ENCODE measurements at places on chromosomes 6 and 20.

GRCh38 chr6:105676857-105677256 lies 274.0 kb upstream of the PREP start:
- no peak for DNase-seq

DNA sequence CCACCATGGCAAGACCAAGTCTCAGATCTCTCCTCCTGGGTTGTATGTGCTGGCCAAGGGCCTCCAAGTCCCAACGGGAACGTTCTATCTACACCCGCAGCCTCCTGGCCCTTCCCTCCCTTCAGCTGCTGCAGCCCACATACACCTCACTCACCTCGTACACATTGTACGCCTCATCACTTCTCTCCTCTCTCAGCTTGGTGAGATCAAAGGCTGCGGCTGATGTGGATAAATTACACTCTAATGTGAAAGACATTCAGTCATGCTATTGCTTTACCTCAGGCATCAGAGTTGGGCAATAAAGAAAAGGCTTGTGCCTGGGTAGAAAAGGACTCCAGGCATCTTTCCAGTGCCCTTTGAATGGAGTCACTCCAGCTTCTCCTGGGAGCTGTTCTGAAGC lies 135.3 kb upstream of the FOXQ1 start:
- DNase-seq, result no peak

DNA sequence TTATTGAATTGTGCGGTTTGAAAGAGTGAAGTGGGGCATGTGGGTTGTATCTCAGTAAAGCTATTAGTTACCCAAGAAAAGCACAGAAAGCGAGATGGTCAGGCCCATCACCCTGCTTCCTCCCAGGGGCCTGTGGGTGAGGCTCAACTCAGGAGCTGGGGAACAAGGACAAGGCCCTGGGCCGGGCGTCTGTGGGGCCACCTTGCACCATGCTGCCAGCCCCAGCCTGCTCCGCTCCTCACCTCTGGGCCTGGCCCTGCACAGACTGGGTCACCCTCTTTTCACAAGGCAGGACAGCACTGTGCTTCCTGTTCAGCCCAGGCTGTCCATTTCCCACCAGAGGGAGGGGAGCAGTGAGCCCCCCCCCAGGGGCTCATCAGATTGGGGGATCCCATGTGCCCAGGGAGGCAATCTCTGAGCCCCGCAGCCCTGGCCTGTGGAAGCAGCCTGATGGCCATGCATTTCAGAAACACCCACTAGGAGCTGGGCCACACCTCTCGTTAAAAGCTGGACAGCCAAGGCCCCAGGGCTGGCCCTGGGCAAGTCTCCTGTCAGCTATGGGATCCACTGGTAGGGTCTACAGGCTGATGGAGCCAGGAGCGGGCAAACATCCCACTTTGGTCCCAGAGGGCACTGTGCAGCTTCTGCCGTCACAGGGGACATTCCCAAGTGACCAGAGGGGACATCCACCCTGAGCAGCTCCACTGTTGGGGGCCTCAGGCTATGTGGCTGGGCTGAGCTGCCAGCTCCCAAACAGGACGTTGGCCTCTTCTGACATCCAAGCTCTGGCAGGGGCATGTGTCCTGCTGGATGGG lies 55.9 kb downstream of the YTHDF1 start:
- no peak for DNase-seq

- peak; percentile 21 for DNase-seq
Measured at GRCh38 chr20:24468401-24469115, 871 bp upstream of the SYNDIG1 start.

DNA sequence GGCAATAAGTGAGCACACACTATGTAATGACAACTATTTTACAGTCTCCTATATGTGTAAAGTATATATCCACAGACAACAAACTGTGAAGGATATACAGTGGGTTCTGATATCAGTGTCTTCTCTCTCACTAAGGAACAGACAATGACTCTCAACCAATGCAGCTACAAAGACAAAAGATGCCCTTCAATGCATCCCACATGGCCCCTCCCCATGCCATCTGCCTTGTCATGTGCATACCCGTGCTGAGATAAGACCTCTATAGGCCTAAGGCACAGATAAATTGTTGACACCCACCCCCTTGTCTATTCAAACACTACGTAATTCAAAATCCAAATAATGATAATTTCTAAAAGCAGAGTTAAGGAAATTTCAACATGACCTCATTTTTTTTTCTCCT lies 1123.5 kb upstream of the MAP3K7 start:
- no peak for DNase-seq

- no peak for DNase-seq
Measured at GRCh38 chr6:32972353-32973143, 4.2 kb downstream of the BRD2 start.

DNA sequence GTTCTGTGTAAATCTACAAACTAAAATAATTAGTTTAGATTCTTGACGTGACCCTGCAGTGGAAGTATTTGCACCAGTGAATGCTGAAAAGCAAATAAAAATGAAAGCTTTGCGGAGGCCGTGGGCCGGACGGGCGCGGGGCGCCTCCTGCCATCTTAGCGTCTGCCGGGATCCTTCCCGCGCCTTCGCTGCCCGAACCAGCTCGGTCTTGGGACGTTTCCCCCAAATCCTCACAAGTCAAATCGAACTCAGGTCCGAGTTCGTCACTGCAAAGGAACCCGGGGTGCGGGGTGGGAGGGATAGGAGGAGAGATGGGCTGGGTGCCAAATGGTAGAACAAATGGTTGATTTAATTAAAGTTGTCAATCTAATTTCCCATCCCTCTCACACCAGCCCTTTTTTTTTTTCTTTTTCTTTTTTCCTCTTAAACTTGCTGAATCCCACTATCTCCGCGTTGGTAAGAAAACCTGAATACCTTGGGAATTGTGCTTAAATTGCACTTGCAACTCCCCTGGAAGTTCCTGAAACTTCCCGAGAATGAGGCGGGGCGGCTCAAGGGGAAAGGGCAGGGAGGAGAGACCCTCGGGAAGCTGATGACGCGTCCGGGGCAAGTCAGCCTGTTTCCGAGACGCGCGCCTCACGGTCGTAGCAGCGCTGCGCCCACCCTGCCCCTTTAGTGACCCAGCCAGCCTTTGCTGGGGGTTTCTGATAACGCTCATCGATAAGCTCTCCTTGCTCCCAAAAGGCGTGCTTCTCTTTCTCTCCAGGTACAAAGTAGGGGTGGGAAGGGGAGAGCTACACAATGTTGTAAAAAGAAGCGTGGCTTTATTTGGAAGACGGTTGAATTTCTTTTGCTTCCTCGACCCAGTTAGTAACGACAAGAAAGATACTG lies 1.8 kb downstream of the GJA1 start:
- DNase-seq, result peak; percentile 64

- peak; percentile 47 for DNase-seq
Measured at GRCh38 chr20:25247518-25247955, 348 bp upstream of the PYGB start.

- no peak for DNase-seq
Measured at GRCh38 chr20:23528867-23529431, 38.0 kb downstream of the CST8 start.

- DNase-seq, result no peak
Measured at GRCh38 chr20:60054716-60055634, 96.8 kb downstream of the CDH26 start.

GRCh38 chr6:4582506-4583417 lies 193.4 kb upstream of the CDYL start:
- DNase-seq, result no peak

DNA sequence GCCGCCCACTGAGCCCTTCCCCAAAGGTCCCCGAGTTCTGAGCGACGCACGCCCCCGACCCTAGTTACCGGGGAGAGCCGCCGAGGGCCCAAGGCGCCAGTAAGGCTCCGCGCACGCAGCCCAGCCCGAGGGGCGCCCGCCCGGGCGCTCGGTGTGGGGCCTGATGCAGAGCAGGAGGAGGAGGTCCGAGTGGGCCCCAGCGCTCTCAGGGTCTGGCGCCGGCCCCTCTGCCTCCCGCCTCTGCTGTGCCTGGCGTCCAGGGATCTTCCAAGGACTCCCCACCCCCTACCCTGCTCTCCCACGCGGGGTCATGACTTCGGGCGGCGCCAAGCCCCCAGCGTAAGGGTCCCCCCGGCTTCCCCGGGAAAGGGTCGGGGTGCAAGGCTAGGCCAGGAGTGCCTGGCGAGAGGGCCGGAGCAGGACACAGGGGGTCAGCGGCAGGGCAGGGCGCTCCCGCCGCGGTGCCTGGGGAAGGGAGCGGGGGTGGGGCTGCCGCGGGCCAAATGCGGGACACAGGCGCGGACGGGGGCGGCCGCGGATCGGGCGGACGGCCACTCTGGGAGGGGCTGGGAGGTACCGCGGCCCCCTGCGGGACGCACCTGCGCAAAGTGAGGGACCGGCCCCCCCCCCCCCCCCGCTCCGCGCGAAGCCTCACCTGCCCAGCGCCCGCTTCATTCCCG lies 637 bp downstream of the ABHD12 start:
- DNase-seq, result peak; percentile 72

DNA sequence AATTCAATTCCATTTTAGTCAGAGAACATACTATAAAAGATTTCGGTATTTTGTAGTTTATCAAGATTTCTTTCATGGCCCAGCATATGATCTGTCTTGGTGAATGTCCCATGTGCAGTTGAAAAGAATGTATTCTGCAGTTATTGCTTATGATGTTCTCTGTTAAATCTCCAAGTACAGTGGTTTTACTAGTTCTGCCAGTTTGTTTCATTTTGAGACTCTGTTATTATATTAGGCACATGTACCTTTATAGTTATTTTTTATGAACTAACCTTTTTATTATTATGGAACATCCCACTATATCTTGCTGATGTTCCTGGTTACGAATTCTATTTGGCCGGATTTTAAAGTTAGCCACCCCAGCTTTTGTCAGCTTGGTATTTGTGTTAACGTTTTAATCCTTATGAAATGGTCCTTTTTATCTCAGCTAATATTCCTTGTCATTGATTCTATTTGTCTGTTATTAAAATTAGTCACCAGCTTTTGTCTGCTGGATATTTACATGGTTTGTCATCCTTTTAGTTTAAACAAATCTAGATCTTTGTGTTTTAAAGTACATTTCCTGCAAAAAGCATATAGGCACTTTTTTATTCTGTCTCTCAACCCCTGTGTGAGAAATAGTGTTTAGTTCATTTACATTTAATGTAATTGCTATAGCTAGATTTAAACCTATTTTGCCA lies 48.9 kb downstream of the VTA1 start:
- DNase-seq, result no peak

GRCh38 chr6:52675372-52675771 lies 4.5 kb downstream of the TMEM14A start:
- no peak for DNase-seq

DNA sequence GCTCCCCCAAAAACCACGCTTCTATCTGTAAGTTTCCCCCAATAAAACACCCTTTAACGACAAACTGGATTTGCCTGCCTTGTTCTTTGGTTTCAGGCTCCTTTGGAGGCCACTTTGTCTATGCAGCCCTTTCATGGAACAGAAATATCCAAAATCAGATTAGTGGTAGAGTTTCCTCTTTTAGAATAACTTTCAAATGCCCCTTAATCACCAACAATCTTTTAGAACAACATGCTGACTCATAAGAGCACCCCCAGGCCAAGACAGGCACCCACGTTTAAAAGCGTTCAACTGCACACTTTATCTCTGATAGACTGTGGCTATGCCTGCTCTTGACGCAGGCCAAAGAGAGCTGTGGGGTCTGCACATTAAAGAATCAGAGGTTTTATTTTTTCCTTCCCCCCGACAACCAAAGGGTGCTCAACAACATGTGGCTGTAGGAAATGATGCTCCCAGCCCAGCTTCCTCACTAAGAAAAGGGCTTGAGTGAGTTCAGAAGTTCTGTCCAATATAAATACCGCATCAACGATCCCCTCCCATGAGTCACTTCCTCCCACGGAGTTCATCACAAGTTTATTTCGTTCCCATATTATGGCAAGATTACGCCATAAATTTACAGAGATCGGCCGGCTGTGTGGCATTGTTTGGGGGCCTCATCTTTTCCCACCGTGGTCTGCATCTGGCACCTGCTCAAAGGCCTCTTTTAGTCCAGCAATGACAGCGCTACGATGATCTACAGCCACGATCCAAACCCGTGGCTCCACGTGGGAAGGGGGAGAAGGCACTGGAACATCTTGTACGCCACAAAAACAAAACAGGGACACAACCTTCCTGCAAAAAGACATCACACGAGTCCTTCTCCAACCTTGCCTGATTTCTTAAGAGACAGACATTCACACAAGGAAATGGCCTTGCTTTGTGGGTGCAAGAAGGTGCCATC lies 88.8 kb upstream of the NFATC2 start:
- no peak for DNase-seq

GRCh38 chr6:40419946-40420728 lies 167.0 kb downstream of the LRFN2 start:
- DNase-seq, result no peak

GRCh38 chr6:127897484-127897883 lies 3.4 kb downstream of the THEMIS start:
- DNase-seq, result no peak

- DNase-seq, result no peak
Measured at GRCh38 chr20:1301031-1301529, 27.9 kb downstream of the SDCBP2 start.

DNA sequence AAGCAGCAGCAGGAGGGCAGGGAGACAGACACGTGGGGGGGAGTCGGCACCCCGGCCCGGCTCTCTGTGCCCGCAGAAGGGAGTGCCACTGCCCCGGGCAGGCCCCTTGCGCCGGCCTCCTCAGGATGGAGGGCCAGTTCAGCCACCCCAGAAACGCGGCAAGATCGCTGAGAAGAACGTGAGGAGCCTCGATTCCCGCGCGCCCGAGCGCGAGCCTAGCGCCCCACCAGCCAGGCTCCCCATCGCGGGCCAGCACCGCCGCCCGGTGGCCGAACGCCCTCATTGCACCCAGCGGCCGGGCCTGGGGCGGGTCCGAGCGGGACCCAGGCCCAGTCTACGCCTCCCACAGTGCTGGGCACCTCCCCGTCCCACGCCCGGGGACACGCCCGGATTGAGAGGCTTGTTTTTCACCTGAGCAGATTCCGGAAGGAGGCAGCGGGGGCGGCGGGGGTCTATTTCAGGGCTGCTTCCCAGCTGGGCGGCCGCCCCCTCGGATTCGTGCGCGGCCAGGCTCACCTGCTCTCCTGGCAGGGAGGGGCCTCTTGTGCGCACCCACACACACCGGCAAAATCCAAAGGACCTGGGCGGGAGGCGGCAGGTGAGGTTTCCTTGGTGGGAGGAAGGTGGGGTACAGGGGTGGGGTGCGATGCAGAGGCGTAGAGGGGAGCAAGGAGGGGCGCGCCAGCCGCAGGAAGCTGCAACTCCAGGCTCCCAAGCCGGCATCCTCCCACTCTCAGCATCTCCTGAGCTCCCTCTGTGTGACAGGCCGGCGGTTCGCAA lies 9.0 kb upstream of the GRM4 start:
- DNase-seq, result peak; percentile 92

GRCh38 chr20:9454791-9455190 lies 59.6 kb upstream of the LAMP5 start:
- DNase-seq, result no peak

GRCh38 chr6:137197684-137198645 lies 21.2 kb downstream of the IFNGR1 start:
- DNase-seq, result no peak

DNA sequence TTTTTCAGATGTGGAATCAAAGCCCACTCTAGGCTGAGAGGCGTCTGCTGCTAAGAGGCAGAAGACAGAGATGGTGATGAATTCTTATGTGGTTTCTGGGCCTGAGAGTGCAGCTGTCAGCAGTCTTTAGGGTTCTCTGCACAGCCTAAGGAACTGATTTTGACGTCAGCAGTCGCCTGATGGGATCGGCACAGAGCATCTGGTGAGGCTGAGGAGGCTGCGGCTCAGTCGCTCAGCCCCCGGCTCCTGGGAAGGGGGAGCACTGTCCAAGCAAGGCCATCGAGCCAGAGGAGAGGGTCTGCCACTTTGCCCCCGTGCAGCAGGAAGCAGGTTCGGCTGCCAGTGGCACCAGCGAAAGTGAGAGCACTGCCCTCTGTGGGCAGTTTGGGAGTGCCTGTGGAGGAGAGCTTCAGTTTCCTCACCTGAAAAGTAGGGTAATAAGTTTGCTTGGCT lies 92.5 kb downstream of the TCP11 start:
- peak; percentile 20 for DNase-seq

- DNase-seq, result no peak
Measured at GRCh38 chr6:35048031-35048613, 93.0 kb downstream of the TCP11 start.

Measured in nephron progenitor cell (in vitro differentiated cells).